ENCODE measurements at places on chromosomes 7 and 10. TPM values are rescaled to one million over a fixed set of nuclear protein-coding genes. Genes with fewer than 3 reads are reported as not detected.

GRCh38 chr7:140165422-140165821 lies 11.4 kb downstream of the KDM7A start:
- DNase-seq = no peak
- H3K4me1 ChIP-seq = no peaks in the 10 kb centered on the region
- no peaks in the 10 kb centered on the region for H3K36me3 ChIP-seq

DNA sequence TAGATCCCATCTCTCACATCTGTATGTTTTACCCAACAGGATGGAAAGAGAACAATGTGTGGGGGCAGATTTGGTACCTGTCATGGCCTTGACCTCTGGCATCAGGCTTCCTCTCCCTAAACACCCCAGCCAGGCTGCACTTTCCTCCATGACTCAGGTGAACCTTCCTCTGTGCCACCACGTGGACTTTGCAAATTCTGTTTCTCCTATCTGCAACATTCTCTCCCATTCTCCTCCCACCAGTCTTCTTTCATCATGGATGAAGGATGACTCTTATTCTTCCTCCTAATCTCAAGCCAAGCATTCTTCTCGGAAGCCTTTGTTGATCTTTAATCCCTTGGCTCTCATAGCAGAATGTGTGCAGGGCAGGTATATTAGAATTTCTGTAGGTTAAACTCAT lies 355.4 kb downstream of the KCNMA1 start:
- DNase-seq = no peak
- H3K36me3 ChIP-seq = no peaks in the 10 kb centered on the region
- no peak overlapping the region for H3K4me3 ChIP-seq
- H3K27ac ChIP-seq = no peak overlapping the region
- H3K4me1 ChIP-seq = no peaks in the 10 kb centered on the region
- H3K27me3 ChIP-seq = no peaks in the 10 kb centered on the region

- no peaks in the 10 kb centered on the region for H3K27me3 ChIP-seq
- no peaks in the 10 kb centered on the region for H3K4me1 ChIP-seq
- no peak overlapping the region for H3K27ac ChIP-seq
Observed at GRCh38 chr10:78703593-78703992, 365.2 kb upstream of the ZMIZ1 start.

The OPN1SW gene
- total RNA-seq = not detected

- H3K36me3 ChIP-seq = no peaks in the 10 kb centered on the region
- H3K27me3 ChIP-seq = no peaks in the 10 kb centered on the region
- H3K4me1 ChIP-seq = peaks cover 6% of the 10 kb centered on the region
- peak overlapping the region; percentile 99 for H3K27ac ChIP-seq
- no peak overlapping the region for H3K4me3 ChIP-seq
Observed at GRCh38 chr10:88986549-88987242, 3.9 kb upstream of the FAS start.

DNA sequence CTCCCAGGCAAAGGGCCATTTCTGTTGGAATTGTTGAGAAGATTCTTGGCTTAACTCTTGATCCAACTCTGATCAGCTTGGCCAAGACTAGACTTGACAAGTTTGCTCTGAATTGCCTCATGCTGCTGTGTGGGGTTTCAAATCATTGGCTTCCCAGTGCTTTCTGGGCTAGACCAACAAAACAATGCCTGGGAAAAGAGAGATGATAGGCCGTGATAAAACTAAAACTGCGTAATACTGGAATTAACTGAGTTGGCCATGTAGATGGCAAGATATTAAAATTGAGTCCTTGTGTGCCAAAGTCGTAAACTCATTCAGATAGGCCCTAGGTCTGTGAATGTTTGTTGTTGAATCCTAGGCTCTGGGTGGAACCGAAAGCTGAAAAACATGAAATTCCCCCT lies 222.6 kb downstream of the MGMT start:
- DNase-seq = peak; percentile 38
- peaks cover 20% of the 10 kb centered on the region for H3K4me1 ChIP-seq
- H3K36me3 ChIP-seq = no peaks in the 10 kb centered on the region
- H3K4me3 ChIP-seq = no peak overlapping the region
- H3K27me3 ChIP-seq = no peaks in the 10 kb centered on the region

- H3K4me3 ChIP-seq = no peak overlapping the region
- peak; percentile 22 for DNase-seq
- H3K4me1 ChIP-seq = no peaks in the 10 kb centered on the region
- H3K36me3 ChIP-seq = no peaks in the 10 kb centered on the region
Observed at GRCh38 chr7:138837627-138838026, 39.6 kb upstream of the ATP6V0A4 start.

DNA sequence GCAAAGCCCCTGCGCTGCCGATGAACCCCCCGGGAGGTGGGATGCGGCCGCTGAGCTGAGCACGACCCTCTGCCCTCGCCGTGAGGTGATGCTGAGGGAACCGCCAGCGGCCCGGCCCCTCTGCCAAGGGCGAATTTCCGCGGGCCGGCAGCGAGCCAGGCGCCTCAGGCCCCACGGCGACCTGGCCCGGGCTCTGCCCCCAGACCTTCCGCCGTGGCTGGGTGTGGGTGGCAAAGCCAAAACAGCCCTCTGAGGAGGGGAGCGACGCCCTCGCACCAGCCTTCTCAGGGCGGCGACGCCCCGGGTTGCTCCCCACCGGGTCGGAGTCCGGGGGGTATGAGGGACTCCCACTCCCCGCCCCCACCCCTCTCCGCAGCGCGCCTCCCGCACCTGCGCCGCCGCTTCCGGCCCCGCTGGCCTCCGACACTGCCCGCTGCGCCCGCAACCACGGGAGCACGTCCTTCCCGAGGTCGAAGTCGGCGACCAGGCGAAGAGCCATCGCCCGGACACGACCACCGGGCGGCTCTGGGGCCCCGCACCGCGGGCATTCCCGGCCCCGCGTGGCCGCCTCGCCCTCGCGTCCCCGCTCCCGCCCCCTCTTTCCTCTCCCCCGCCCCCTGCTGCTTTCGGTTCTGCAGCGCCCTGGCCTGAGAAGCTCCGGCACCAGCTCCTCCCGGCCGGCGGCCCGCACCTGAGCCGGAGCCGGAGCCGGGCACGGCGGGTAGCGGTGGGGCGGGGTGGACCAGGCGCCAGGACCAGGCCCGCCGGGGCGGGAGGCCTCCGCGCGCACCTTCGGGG lies at the start of gene GSAP:
Gene GSAP, minus strand, starts transcription at position 527 of the 798 bp plus-strand sequence. Its CDS starts 28 bp downstream, at position 499.
- H3K36me3 ChIP-seq = no peaks in the 10 kb centered on the region
- peak; percentile 45 for DNase-seq
- H3K4me3 ChIP-seq = peak within 1 kb of the TSS; percentile 74
- no peaks in the 10 kb centered on the region for H3K27me3 ChIP-seq
- H3K4me1 ChIP-seq = no peaks in the 10 kb centered on the region

DNA sequence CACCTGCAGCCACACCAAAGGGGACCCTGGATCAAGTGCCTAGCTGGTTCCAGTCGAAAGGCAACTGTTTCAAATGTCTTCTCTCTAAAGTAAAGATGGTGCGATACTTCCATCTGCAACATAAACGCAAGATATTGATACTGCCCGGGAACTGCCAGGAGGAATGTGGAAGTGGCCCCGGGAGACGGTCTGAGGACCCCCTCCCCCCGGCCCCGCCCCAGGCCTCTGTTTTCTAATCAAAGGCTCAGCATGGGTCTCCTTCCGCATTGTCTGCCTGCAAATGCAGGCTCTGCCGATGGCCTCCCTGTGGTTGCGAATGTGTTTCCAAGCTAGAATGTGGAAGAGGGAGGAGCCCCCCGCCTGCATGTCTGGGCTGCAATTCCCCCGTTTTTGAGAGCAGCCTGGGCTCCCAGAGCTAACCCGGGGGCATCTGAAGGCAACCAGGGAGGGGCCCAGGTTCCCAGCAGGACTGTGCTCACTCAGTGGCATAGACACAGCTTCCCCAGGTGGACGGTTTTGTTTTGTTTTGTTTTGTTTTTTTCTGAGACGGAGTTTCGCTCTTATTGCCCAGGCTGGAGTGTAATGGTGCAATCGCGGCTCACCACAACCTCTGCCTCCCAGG lies 223.9 kb upstream of the PPP2R2D start:
- no peaks in the 10 kb centered on the region for H3K4me1 ChIP-seq
- no peaks in the 10 kb centered on the region for H3K36me3 ChIP-seq
- no peaks in the 10 kb centered on the region for H3K27me3 ChIP-seq
- no peak overlapping the region for H3K4me3 ChIP-seq
- DNase-seq = no peak

Measured in uterus (tissue), 4 donors.